ENCODE measurements at places on chromosomes 11 and 22. TPM values are rescaled to one million over a fixed set of nuclear protein-coding genes. Genes with fewer than 3 reads are reported as not detected.

- peaks cover 9% of the 10 kb centered on the region for H3K4me1 ChIP-seq
- H3K4me3 ChIP-seq, result no peak overlapping the region
- DNase-seq, result no peak
- no peak overlapping the region for H3K27ac ChIP-seq
Observed at GRCh38 chr22:37930270-37930951, 23.0 kb downstream of the C22orf23 start.

- DNase-seq, result peak; percentile 47
- no peak overlapping the region for H3K4me3 ChIP-seq
- H3K36me3 ChIP-seq, result peaks cover 1% of the 10 kb centered on the region
- H3K27me3 ChIP-seq, result peaks cover 14% of the 10 kb centered on the region
- H3K27ac ChIP-seq, result no peak overlapping the region
Observed at GRCh38 chr11:72482211-72482812, 48.0 kb upstream of the CLPB start.

GRCh38 chr22:39306456-39307361, 12.7 kb downstream of the RPL3 start:
- H3K27ac ChIP-seq, result no peak overlapping the region
- peaks cover 7% of the 10 kb centered on the region for H3K27me3 ChIP-seq
- DNase-seq, result peak; percentile 42
- H3K4me3 ChIP-seq, result no peak overlapping the region
- peaks cover 8% of the 10 kb centered on the region for H3K4me1 ChIP-seq

Gene HYLS1
- total RNA-seq, result 8.0 TPM

Gene SPTBN2
- 1.7 TPM for total RNA-seq

Gene NPAS4
- not detected for total RNA-seq

Gene TRIM51
- not detected for total RNA-seq

Gene OR51B4
- not detected for total RNA-seq

Gene CD82
- 343 TPM for total RNA-seq
